ENCODE measurements at places on chromosomes 1 and 21. TPM values are rescaled to one million over a fixed set of nuclear protein-coding genes. Genes with fewer than 3 reads are reported as not detected.

The VTCN1 gene
- total RNA-seq: not detected

- peaks cover 2% of the 10 kb centered on the region for H3K27me3 ChIP-seq
- H3K4me3 ChIP-seq: no peak overlapping the region
- no peaks in the 10 kb centered on the region for H3K4me1 ChIP-seq
- no peaks in the 10 kb centered on the region for H3K36me3 ChIP-seq
- no peak overlapping the region for H3K27ac ChIP-seq
These were observed 1201.1 kb upstream of the B3GALT2 start for GRCh38 chr1:194387531-194387930.

DNA sequence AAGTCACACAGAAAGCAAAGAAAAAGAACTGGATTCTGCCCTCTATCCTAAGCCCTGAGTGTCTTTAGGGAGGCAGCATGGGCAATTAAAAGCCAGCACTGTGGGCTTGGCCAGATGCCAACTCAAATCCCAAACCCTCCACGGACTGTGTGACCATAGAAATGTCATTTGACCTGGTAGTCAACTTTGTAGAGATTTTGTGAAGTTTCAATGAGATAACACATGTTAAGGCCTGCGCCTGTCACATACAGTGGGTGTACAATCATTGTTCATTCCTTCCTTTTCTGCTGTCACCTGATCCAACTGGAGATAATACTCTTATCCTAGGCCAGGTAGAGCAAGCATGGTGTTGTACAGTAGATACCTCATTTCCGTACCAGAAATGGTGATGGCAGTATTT is 54.2 kb downstream of the TMEM53 start:
- H3K27ac ChIP-seq: no peak overlapping the region
- H3K4me1 ChIP-seq: no peaks in the 10 kb centered on the region
- H3K27me3 ChIP-seq: no peaks in the 10 kb centered on the region
- no peak overlapping the region for H3K4me3 ChIP-seq
- no peaks in the 10 kb centered on the region for H3K36me3 ChIP-seq

GRCh38 chr1:183735069-183735860 is 69.7 kb upstream of the RGL1 start:
- H3K4me1 ChIP-seq: no peaks in the 10 kb centered on the region
- DNase-seq: no peak

The PFKL gene
- 188 TPM for total RNA-seq

DNA sequence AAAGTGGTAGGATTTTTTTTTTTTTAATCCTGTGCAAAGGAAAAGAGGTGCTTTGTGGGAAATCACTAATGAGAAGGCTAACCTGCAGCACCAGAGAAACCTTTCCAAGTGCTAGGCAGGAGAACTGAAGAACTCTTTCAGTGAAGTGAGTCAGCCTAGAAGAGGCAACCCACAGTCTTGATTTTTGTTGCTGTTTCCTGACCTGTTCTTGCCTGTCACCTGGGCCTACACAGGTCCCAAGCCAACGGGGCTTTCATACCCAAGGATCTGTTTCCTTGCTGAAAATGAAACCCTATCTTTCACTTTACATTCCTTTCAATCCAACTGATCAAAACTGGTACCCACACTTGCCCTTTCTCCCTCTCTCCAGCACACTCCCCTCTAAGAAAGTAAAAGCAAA is 7.1 kb upstream of the IKBKE start:
- H3K27ac ChIP-seq: peak overlapping the region; percentile 60
- peaks cover 53% of the 10 kb centered on the region for H3K4me1 ChIP-seq
- peak; percentile 49 for DNase-seq
- H3K4me3 ChIP-seq: no peak overlapping the region
- H3K27me3 ChIP-seq: no peaks in the 10 kb centered on the region
- peaks cover 1% of the 10 kb centered on the region for H3K36me3 ChIP-seq

The PHLDA3 gene
- total RNA-seq: 6.2 TPM

- no peak overlapping the region for H3K4me3 ChIP-seq
- H3K27me3 ChIP-seq: peaks cover 3% of the 10 kb centered on the region
- H3K4me1 ChIP-seq: no peaks in the 10 kb centered on the region
- no peaks in the 10 kb centered on the region for H3K36me3 ChIP-seq
These were observed 44.0 kb downstream of the FAM163A start for GRCh38 chr1:179786815-179787685.

DNA sequence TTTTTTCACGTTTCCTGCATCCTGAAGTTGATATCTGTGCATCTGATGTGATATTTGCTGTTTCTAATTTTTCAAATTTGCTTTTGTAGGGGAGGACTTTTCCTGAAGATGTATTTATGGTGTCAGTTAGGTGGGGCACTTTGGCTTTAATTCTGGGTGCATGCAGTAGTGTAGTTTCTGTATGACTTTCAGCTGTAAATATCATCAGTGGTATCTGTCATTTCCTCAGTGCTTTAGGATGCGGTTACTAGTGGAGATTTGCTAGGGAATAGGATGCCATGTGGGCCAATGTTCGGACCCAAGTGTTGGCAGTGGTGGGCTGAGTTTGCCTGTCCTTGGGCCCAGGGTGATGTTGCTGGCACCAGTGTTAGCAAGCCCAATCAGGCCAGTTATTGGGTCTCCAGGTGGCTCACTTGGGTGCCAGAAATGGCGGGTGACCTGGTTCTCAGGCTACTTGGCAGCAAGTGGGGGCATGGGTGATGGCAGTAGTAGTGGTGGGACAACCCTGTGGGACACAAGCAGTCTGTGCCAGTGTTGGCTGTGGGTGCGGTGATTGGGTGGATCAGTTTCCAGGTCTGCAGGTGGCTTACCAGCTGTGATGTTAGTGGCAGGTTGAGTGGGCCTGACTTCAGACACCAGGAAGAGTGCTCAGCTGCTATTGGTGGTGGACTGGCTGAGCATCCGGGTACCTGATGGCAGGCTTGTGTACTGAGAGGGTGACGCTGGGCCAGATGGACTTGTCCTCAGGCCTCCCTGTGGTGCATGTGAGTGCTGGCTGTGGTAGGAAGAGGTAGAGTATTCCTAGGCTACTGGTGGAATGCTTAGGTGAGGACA is 24.4 kb downstream of the CD55 start:
- H3K27me3 ChIP-seq: no peaks in the 10 kb centered on the region
- H3K4me3 ChIP-seq: no peak overlapping the region
- peaks cover 95% of the 10 kb centered on the region for H3K36me3 ChIP-seq
- peak overlapping the region; percentile 79 for H3K27ac ChIP-seq
- DNase-seq: no peak

The CYP4A22 gene
- total RNA-seq: not detected

The ERVH48-1 gene
- total RNA-seq: 0.18 TPM

- no peak overlapping the region for H3K4me3 ChIP-seq
- no peaks in the 10 kb centered on the region for H3K27me3 ChIP-seq
- H3K27ac ChIP-seq: no peak overlapping the region
These were observed 8.1 kb downstream of the PAQR7 start for GRCh38 chr1:25867210-25867991.

The MCOLN3 gene
- 0.29 TPM for total RNA-seq

GRCh38 chr1:21590126-21590880 is 78.9 kb downstream of the RAP1GAP start:
- H3K27me3 ChIP-seq: peaks cover 5% of the 10 kb centered on the region
- H3K4me3 ChIP-seq: no peak overlapping the region
- DNase-seq: no peak
- no peak overlapping the region for H3K27ac ChIP-seq

- no peaks in the 10 kb centered on the region for H3K4me1 ChIP-seq
- no peaks in the 10 kb centered on the region for H3K36me3 ChIP-seq
- no peak overlapping the region for H3K27ac ChIP-seq
- DNase-seq: no peak
- peaks cover 5% of the 10 kb centered on the region for H3K27me3 ChIP-seq
- no peak overlapping the region for H3K4me3 ChIP-seq
These were observed 61.9 kb downstream of the NFASC start for GRCh38 chr1:204932573-204932909.

The PDPN gene
- not detected for total RNA-seq

GRCh38 chr1:41901551-41901950 is 17.2 kb downstream of the HIVEP3 start:
- no peaks in the 10 kb centered on the region for H3K27me3 ChIP-seq
- H3K27ac ChIP-seq: peak overlapping the region; percentile 19
- H3K4me3 ChIP-seq: no peak overlapping the region
- peaks cover 60% of the 10 kb centered on the region for H3K4me1 ChIP-seq
- DNase-seq: no peak

The SV2A gene
- 8.2 TPM for total RNA-seq

The COL11A1 gene
- not detected for total RNA-seq

The AMY1C gene
- total RNA-seq: not detected

All from activated CD8-positive, alpha-beta T cell treated with anti-CD3 and anti-CD28 coated beads for 36 hours (primary cell).